ENCODE measurements at places on chromosomes 3 and 15.

- no peak for DNase-seq
Observed at GRCh38 chr15:73183071-73183470, 130.8 kb downstream of the NEO1 start.

- peak; percentile 29 for DNase-seq
Observed at GRCh38 chr15:63599401-63600000, 2.3 kb downstream of the FBXL22 start.

GRCh38 chr15:82935382-82935781, 17.1 kb downstream of the HOMER2 start:
- no peak for DNase-seq

- no peak for DNase-seq
Observed at GRCh38 chr3:172478116-172478515, 29.9 kb upstream of the GHSR start.

DNA sequence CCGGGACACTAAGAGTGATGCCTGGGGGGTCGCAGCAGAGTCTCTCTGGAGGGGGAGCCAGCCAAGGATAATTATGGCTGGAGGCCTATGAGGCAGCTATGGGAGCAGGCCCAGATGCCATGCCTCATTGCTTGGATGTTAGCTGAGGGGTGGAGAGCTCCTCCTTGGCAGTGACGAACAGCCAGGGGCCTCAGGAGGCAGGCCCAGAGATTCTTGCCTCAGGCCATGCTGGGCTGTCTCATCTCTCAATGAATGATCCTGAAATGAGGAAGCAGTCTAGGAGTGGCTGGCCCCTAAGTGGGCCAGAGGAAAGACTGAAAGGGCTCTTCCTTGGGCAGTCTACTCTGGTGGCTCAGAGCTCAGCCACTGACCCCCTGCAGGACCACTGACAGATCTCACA, 21.3 kb downstream of the KIF9 start:
- no peak for DNase-seq

DNA sequence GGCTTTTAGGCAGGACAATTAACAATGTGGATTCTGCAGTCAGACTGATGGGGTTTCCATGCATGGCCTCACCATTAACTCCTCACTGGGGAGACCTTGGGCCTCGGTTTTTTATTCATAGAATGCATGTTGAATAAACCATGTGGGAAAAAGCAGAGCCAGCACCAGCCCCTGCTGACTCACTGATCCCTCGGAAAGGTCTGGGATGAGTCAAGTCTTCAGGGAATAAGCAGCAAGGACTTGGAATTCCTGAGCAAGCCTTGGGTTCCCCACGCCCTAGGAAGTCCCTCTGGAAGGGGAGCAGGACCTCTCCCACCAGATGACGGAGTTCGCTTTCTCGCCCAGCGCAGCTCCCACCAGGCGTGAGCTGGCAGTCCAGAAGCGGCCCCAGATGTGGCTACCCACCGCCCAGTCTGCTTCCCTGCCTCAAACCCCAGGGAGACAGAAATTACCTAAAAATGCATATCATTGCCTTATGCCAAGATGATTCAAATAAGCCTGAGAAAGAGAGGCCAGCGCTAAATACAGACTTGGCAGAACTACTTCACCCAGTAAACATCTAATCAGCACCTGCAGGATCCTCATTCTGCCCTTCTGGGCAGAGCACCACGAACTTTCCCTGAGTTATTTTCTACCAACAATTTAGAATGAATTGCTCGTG, 45.4 kb downstream of the BTD start:
- no peak for DNase-seq

GRCh38 chr15:88344786-88345185, 88.2 kb upstream of the NTRK3 start:
- DNase-seq, result no peak

- no peak for DNase-seq
Observed at GRCh38 chr3:150528354-150528797, 17.9 kb downstream of the SERP1 start.

GRCh38 chr3:117380631-117381030, 671.1 kb downstream of the TUSC7 start:
- no peak for DNase-seq

DNA sequence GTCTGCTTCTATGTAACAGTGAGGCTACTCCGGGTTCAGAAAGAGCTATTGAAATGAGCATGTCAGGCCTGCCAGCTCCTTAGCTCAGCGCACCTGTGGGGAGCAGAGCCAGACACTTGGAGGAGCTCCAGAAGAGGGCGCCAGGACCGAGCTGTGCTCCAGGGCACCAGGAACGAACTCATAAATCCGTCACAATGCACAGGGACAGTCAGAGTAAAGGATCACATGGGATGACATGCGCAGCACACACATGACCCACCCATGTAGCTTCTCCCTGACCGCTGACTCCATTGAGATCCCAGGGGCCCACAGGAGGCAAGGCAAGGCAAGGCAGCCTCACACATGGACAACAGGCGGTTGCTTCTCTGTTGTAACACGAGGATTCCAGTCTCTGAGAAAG, 26.0 kb upstream of the GNB5 start:
- no peak for DNase-seq

- DNase-seq, result no peak
Observed at GRCh38 chr3:64319391-64319790, 94.1 kb upstream of the PRICKLE2 start.

DNA sequence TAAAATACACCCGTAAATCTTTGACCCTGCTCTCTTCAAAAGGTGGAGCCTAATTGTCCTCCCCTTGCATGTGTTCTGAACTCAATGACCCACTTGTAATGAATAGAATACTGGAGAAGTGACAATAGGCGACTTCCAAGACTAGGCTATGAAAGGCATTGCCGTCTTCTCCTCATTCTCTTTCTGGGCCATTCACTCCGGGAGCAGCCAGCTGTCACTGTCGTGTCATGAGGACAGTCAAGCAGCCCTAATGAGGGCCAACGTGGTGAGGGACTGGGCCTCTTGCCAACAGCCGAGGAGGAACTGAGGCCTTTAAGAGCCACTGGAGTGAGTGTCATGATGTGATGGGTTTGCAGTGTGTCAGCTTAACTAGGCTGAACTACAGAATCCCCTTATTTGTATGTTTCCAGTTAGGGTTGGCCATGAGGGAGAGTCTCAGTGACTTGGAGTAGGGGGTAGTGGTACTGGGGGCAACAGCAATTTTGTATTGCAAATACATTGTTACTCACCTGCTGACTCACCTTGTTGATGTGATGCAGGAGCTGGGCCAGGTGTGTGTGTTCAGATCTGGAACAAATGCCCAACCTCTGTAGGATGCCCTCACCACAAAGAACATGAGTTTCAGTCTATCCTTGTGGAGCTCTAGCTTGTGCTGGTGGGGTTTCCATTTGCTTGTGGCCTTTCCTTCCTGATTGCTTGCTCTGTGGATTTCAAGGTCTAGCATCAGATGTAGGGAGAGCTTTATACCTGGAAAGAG, 188.5 kb upstream of the PROK2 start:
- DNase-seq, result no peak

- DNase-seq, result no peak
Observed at GRCh38 chr3:186105543-186105942, 3.3 kb downstream of the ETV5 start.

Measured in esophagus squamous epithelium (tissue), 5 donors.